ENCODE measurements at places on chromosomes 16 and 17. TPM values are rescaled to one million over a fixed set of nuclear protein-coding genes. Genes with fewer than 3 reads are reported as not detected.

GRCh38 chr17:5055543-5055942 is 20.3 kb upstream of the SLC52A1 start:
- H3K4me3 ChIP-seq = no peak overlapping the region
- H3K27ac ChIP-seq = no peak overlapping the region
- H3K4me1 ChIP-seq = no peaks in the 10 kb centered on the region
- DNase-seq = no peak
- H3K36me3 ChIP-seq = no peaks in the 10 kb centered on the region
- no peaks in the 10 kb centered on the region for H3K27me3 ChIP-seq

DNA sequence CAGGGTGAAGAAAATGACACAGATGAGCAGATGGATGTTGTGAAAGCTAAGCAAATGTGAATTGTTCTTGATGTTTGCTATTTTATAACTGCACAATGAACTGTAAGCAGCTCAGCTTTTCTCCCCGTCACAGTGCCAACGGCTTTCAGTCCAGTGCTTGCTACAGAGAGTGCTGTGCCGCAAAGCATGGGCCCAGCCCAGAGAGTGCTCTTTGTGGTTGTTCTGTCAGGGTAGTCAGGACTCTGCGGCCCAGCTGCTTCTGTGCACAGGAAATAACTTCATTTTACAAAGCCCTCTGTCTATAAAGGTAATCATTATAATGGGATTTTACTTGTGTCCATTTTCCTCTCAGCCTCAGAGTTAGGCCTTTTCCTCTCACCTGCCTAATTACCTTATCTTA is 39.1 kb downstream of the CDRT15 start:
- no peak overlapping the region for H3K27ac ChIP-seq
- no peak for DNase-seq
- no peaks in the 10 kb centered on the region for H3K4me1 ChIP-seq
- H3K4me3 ChIP-seq = no peak overlapping the region
- H3K36me3 ChIP-seq = peaks cover 20% of the 10 kb centered on the region

- peaks cover 10% of the 10 kb centered on the region for H3K27me3 ChIP-seq
- no peaks in the 10 kb centered on the region for H3K36me3 ChIP-seq
- H3K4me3 ChIP-seq = no peak overlapping the region
- DNase-seq = no peak
- no peaks in the 10 kb centered on the region for H3K4me1 ChIP-seq
- H3K27ac ChIP-seq = no peak overlapping the region
These were observed 97.7 kb downstream of the PGS1 start for GRCh38 chr17:78476149-78476548.

- no peak overlapping the region for H3K4me3 ChIP-seq
- H3K27me3 ChIP-seq = no peaks in the 10 kb centered on the region
- no peaks in the 10 kb centered on the region for H3K36me3 ChIP-seq
These were observed 73.3 kb downstream of the COG7 start for GRCh38 chr16:23379707-23380106.

DNA sequence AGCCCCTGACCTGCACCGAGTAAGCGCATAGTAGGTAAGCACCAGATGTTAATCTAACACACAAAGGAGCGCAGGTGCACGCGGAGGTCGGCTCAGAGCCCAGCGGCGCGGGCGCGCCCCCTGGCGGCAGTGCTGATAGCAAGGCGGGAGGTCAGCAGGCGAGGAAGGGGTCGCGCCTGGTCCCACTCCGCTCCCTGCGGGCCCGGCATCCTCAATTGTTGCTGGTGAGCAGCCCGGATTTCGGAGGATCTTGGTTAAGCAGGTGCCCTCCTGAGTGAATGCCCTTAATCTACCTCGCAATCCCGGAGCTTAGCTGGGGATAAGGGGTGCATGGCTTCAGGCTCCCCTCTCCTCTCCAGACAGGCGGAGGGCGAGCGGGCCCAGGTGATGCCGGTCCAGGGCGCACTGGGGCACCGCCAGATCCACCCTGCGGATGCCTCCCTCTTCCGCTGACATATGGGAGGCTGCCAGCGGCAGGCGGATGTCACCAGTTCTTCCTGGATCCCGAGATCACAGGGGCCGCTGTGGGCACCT is 4.0 kb upstream of the WNT3 start:
- H3K36me3 ChIP-seq = no peaks in the 10 kb centered on the region
- H3K27ac ChIP-seq = no peak overlapping the region
- no peaks in the 10 kb centered on the region for H3K27me3 ChIP-seq
- H3K4me3 ChIP-seq = no peak overlapping the region

DNA sequence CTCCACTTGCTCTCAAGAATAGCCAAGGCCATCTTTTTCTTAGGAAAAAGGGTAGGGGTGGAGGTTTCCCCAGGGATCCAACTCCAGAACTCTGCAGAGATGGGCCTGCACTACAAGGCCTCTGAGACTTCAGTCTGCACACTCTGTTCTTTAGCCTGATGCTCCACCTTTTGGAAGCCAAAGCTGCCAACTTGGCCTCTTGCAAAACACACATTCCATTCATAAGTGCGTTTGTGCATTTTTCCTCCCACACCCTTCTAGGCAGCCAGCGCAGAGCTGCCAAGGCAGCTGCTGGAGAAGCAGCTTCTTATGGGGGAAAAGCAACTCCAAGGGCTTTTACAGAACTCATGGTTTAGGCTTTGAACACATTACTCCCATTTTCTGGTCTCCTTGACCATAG is 45.3 kb downstream of the REXO5 start:
- H3K27me3 ChIP-seq = no peaks in the 10 kb centered on the region
- DNase-seq = peak; percentile 72
- H3K4me1 ChIP-seq = peaks cover 47% of the 10 kb centered on the region
- peak overlapping the region; percentile 70 for H3K27ac ChIP-seq

DNA sequence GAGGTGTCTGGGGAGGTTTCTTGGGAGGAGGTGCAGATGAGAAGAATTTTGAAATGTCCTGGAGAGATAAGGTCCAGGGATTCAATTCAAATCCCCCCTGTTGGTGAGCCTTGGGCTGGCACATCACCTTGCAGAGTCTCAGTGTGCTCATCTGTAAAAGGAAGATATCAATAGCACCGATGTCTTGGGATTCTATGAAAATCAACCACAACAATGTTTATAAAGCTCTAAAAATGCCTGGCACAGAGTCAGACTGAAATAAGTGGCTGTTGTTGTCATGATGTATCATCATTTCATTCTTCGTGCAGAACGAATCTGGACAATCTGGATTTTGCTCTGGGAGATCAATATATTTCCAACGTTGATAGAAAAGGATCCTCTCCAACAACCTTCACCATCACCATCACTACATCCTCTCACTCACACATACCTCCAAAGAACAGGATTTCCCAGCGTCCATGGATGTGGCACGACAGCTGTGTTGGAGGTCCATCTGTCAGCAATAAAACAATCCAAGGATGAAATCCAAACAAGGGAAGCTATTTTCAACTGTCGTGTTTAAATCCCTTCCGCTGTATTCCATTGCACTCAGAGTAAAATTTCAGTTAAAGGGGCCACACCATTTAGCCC is 393.7 kb upstream of the DYNLRB2 start:
- no peak for DNase-seq
- no peaks in the 10 kb centered on the region for H3K4me1 ChIP-seq
- H3K27me3 ChIP-seq = no peaks in the 10 kb centered on the region
- no peak overlapping the region for H3K27ac ChIP-seq
- no peak overlapping the region for H3K4me3 ChIP-seq

DNA sequence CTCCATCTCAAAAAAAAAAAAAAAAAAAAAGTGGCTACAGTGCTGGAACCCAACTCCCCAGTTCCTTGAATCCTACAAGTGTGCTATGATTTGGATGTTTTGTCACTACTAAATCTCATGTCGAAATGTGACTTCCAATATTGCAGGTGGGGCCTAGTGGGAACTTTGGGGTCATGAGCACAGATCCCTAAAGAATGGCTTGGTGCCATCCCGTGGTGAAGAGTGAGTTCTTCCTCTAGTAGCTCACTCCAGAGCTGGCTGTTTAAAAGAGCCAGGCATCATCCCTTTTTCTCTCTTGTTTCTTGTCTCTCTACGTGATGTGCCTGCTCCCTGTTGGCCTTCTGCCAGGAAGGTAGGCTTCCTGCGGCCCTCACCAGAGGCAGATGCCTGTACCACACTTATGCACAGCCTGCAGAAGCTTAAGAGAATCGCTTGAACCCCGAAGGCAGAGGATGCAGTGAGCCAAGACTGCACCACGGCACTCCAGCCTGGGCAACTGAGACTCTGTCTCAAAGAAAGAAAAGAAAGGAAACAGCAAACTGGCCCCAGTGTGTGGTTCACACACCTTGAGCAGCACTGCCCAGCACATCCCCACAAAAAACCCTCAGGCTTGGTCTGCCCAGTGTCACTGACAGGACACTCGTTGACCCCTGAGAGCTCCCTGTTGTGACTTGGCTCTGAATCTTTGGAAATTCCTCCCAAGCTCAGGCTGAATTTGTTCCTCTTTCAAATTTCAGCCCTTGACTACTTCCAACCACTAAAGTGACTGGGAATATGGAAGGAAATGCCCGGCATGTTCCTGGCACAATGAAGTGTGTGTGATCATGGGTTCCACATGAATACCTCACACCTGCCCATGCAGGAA is 3.1 kb downstream of the MT1E start:
- no peak for DNase-seq
- peaks cover 56% of the 10 kb centered on the region for H3K4me1 ChIP-seq
- no peak overlapping the region for H3K4me3 ChIP-seq
- H3K36me3 ChIP-seq = no peaks in the 10 kb centered on the region
- H3K27ac ChIP-seq = peak overlapping the region; percentile 82

- no peak overlapping the region for H3K4me3 ChIP-seq
- no peak for DNase-seq
- H3K4me1 ChIP-seq = no peaks in the 10 kb centered on the region
- no peak overlapping the region for H3K27ac ChIP-seq
- H3K36me3 ChIP-seq = no peaks in the 10 kb centered on the region
These were observed 203.9 kb downstream of the CEP112 start for GRCh38 chr17:65987988-65988387.

DNA sequence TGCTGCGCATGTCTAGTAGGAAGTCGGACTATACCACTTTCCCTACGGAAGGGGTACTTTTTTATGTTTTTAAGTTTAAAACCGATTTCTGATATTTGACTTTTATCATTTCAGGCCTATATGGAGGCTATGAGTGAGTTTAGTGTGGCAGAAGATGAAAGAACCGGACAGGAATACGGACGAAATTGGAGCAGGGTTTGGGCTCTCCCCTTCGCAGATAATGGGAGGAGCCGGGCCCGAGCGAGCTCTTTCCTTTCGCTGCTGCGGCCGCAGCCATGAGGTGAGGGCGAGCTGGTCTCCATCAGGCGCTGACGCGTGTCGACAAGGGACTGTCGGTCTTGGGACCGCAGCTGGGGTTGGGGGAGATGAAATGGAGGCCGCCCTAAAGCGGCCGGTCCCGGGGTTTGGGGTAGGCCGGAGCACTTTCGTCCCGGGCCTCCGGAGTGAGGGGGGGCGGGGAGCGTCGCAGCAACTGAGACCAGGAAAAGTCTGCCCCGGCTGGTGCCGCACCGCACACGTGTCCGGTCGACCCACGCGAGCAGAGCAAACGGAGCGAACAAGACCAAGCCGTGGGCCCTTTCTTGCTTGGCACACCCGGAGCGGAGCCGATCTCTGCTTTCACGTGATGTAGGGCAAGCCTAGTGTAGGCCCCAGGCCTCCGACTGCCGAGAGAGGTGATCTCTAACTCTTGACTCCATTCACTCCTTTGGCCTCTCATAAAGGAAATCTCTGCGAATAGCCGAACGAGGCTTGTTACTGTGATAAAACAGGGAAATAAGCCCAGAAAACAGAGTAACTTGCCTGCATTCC is at the start of gene RPL19:
Gene RPL19 (plus strand): TSS at position 214 of the 810 bp plus-strand sequence. CDS start 62 bp downstream, at position 276.
- H3K4me3 ChIP-seq = peak within 1 kb of the TSS; percentile 82
- H3K4me1 ChIP-seq = peaks cover 33% of the 10 kb centered on the region
- H3K36me3 ChIP-seq = peaks cover 40% of the 10 kb centered on the region
- no peak for DNase-seq
- H3K27me3 ChIP-seq = no peaks in the 10 kb centered on the region

Gene METRN
- total RNA-seq = 106 TPM

Gene KRT9
- not detected for total RNA-seq

Gene DNAI2
- total RNA-seq = not detected

Gene KRT39
- total RNA-seq = not detected

Gene CD300LB
- total RNA-seq = not detected

Gene CXCL16
- 13.7 TPM for total RNA-seq

Gene GPR179
- total RNA-seq = 0.21 TPM

All from tibial nerve (tissue), 4 donors.